Activated T-cell treated with anti-CD3 and anti-CD28 coated beads for 4 hours (primary cell): ENCODE measurements at places on chromosomes 6 and 20.

DNA sequence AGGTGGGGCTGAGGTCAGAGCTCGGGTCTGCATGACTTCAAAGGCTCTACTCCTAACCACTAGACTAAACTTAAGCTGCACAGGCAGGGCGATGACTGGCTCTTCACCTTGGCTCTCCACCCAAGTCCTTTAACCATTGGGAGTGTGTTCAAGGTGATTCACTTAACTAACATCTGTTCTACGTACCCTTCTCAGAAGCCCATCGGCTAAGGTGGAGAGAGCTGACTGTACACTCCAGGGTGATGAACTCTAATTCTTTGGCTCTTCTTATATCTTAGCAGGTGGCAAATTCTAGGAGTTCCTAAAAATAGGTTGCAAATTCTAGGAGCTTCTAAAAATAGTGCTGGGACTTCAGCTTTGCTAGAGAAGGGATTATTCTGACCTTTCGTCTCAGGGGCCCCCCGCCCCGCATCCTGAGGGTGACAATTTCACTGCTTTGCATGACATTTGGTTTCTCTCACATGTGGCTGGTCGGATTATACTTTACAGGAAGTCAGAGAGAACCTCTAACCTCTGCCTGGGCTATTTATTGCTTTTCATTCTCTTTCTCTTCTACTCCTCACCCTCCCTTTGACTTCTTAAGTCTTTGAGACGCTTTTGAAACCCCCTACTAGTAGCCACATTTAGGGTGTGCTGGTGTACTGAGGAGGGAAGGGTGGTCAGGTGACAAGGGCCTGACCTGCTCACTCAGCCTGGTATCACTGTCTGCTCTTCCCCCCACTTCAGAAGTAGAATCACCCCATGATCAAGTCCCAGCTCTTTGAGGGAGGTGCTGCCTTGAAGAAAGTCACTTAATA, 55.5 kb downstream of the PRDM1 start:
- DNase-seq = peak; percentile 37

GRCh38 chr20:15610787-15611186, 962.5 kb downstream of the KIF16B start:
- DNase-seq = no peak

DNA sequence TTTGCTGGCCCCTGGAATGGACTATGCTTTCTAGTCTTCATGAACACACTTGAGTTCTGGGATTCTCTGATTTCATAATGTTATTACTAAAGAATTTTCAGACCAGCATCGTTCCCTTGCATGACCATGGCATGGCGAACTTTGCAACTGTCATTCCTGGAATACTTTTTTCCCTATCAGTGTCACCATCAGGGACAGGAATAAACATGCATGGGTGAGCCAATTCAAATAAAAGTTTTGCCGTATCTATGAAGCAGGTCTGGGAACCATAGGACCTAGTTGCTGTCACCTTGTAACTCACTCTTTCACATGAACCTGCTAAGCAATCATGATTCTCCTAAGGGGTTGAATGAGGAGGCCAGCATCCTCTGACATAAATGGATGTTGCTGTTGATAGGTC, 68.2 kb upstream of the AGPAT4 start:
- DNase-seq = no peak

DNA sequence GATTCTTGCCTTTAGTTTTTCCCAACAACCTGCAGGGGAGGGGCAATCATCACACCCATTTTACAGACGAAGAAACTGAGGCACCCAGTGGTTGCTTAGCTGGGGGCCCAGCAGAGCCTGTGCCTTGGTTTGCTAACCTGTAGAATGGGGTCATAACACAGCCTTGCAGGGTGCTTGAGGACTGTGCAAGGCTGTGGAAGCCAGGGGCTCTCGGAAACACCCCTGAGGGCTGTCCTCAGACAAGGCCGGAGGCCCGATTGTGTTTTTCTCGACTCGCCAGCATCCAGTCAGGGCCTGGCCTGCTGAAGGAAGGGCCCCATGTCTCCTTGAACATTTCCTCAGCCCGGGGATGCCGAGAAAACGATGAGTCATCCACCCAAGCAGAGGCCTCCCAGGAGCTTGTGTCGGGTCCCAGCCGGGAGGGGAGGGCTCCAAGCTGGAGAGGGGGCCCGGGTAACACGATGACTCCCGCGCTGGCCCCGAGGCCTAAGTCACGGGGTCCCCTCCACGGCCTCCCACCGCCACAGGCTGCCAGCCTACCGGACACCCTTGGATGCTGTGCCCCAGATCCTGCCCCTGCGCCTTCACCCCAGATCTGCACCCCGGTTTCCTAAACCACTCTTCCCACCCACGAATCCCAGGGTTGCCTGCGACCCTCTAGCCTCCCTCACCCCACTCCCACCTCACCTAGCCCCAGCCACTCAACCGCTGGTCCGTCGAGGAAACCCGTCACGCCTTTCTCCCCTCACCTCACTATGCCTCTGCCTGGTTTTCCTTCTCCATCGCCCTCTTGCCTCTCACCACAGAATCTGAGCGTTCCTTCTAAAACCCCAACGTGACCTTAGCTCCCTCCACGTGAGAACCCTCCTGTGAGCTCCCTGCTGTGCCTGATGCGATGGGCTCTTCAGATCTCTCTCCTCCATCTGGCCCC, 10.6 kb downstream of the NOL4L start:
- no peak for DNase-seq

GRCh38 chr6:41492261-41492891, 53.8 kb upstream of the FOXP4 start:
- no peak for DNase-seq

DNA sequence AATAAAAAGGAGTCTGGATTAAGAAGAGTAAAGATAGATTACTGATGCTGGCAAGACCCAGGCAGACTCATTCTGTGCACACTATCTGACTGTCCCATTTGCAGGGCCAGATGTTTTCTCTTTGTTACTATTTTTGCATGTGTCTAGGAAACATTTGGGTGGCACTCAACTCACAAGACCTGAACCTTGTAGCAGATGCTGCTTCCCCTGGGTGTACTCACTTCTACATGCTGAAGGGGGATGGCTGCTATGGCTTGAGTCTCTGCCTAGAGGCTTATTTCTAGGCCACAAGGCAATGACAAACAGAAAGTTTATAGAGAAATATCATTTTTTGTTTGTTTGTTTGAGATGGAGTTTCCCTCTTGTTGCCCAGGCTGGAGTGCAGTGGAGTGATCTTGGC, 351.4 kb downstream of the FOXA2 start:
- DNase-seq = no peak

GRCh38 chr6:71280701-71281100, 7.9 kb upstream of the OGFRL1 start:
- DNase-seq = no peak

- no peak for DNase-seq
Measured at GRCh38 chr20:62860391-62860923, 1.2 kb downstream of the TCFL5 start.

DNA sequence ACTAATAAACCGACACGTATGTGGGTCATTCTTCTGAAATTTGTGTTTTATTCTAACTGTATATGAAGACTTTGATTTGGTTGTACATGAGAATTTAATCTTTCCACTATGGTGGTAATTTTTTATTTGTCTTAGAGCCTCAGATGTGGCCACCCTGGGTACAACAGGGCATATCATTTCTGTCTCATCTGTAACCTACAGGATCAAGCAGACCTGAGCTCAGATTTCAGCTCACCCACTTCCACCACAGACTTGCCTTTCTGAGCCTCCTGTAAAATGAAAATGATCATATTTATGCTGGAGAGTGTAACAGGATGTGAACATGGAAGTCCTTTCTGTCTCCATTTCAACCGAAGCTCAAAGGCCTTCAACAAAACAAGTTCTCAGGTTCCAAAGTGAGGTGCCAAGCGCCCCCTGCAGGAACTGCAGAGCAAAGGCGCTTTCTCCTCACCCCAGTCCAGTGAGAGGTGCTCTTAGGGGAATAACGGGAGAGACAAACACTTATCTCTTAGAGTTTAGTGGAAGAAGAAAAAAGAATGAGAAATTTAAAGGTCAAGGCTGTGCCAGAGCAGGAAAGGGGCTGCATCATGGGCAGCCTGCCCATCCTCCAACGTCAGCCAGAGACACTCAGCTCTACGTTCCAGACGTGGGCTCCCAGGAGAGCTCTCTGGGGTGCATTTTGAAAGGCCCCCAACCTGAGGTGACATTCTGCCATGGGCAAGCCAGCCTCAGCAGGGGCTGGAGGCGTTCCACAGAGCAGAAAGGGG, 23.0 kb upstream of the CD24 start:
- peak; percentile 22 for DNase-seq

- no peak for DNase-seq
Measured at GRCh38 chr6:31737315-31737990, 1.1 kb upstream of the CLIC1 start.

GRCh38 chr6:75098709-75099108, 107.1 kb downstream of the COL12A1 start:
- DNase-seq = no peak

- DNase-seq = no peak
Measured at GRCh38 chr6:130932438-130932837, 105.2 kb downstream of the SMLR1 start.

GRCh38 chr6:7500752-7501282, 40.7 kb upstream of the DSP start:
- DNase-seq = no peak

- no peak for DNase-seq
Measured at GRCh38 chr6:145814035-145814500, 527 bp downstream of the FBXO30 start.

GRCh38 chr6:72650081-72650745, 28.3 kb downstream of the KCNQ5 start:
- DNase-seq = no peak

DNA sequence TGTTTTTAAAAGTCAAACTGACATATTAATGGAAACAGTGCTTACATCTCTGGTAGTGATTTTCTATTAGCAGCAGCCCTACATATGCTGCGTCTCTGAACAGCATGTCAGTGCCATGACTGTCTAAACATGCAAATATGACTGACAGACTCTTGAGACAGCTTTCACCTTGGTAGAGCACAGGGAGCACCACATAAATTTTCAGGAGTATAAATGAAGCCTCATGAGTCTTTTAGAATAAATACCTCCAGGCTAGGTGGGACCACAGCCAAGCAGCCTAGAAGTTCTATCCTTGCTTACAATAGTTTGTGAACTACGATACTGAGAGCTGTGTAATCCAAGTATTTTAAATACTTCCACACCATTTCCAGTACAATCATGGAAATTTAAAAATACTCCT, 410.7 kb upstream of the RUNX2 start:
- no peak for DNase-seq

DNA sequence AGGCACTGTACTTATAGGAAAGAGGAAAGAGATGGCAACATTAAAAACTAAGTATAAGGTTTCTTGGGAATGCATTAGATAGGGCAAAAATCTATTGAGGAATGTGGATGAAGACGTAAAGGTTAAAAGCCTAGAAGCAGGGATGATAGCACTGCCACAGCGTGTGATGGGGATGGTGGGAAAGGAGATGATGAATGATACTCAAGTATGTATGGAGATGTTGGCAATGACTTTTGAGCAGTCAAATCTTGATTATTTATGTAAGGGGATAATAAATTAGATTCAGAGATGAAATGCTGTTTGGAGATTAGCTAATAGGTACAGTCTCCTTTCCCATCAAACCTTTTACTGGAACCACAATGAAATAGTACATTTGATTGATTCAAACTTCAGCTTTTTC, 432.8 kb downstream of the GRIK2 start:
- no peak for DNase-seq

DNA sequence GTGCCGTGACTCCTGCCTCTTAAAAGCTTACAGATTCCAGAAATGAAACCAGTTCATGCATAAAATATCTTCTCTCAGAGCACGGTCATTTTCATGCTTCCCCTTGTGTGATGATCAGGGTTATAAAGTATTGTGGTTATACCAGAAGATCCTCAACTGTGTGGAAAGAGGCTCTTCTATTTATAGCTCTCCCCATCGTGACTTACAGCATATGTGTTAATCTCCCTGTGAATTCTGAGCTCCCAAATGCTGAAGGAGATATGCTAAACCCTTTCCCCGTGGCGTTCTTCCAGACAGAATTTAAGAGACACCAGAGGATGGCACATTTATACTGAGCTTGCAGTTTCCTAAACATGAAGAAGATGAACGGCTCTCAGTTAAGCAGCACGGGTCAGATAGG, 158.8 kb downstream of the CDH26 start:
- no peak for DNase-seq

GRCh38 chr20:40561187-40561586, 127.8 kb downstream of the MAFB start:
- DNase-seq = no peak

DNA sequence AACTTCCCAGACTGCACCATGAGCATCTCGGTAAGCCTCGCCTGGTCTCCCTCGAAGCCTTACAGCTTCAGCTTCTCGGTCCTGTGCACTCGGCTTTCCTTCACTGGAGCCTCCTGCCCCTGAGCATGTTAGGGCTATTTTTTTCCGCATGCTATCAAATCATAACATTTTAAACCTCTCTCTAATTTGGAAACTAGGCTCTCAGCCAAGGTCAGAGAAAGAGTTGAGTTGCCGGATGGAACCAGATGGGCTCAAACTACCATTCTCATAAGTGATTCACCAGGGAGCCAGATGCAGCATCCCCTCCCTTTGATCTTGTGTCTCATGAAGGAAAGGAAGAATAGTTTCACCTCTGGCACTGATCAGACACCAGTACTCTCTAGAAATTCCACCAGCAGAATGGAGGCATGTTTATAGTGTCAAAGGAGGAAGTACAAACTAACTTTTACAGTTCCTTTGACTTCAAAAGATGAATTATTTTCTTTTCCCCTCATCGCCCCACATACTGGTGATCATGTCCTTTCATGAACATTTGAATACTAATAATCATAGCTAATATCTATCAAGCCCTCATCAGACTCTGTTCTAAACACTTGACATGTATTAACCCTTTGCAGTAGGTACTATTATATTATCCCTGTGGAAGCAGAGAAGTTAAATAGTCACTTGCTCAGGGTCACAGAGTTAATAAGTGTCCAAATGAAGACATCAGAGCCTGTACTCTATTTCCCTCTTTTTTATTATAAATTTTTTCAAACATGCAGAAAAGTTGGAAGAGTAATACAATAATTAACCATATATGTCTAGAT, 46.7 kb downstream of the MAP1LC3A start:
- DNase-seq = no peak

DNA sequence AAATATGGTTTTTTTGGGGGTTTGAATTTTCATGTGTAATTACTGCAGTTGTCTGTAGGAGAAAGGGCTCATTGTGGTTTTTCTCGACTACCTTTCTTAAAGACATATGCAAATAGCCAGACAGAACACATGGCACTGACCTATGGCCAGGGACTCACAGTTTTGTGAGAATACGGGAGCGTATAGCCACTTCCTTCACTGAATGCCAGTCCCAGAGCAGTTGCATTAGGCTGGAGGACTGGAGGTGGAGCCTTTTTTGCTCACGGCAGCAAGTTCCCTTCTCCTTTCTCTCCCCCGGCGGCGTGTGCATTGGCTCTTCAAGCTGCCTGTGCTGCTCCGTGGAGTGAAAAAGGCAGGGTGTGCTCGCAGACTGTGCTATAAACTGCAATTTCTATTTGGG, 114.9 kb downstream of the AKAP7 start:
- DNase-seq = no peak

- DNase-seq = no peak
Measured at GRCh38 chr20:36773107-36773596, 411 bp downstream of the DSN1 start.
